ENCODE measurements at places on chromosomes 3 and 15.
A peak's percentile ranks its signal among the peaks of the same experiment; 100 is the strongest.

DNA sequence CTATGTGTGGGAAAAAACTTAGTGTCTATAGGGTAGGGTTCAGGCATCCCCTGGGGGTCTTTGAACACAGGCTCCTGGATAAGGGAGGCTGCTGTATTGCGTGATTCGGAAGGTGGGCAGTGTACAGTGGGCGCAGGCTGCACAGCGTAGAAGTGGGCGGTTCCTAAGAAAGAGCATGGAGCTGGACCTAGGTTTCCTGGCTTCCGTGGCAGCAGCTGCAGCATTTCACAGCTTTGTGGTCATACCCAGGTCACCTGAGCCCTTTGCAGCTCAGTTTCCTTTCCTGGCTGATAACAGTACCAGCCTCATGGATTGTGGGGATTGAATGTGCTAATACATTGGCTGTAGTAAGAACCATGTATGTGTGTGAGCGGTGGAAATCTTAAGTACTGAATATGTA, 22.2 kb downstream of the CFAP100 start:
- no peak for DNase-seq

DNA sequence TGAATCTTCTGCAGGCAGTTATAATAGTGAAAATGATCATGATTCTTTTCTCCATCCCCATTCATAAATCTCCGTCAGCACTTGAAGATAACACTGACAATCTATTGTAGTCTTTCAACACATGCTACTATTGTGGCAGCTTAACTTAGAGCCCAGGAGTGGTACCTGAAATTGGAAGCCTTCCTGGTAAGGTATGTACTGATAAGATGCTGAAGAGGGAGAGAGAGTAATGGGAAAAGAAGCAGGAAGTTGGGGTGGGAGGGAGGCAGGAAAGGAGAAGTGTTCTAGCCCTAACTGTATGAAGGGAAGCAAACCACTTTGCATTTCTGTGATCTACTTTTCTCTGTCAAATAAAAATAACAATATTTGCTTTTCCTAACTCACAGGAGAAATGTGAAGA, 197.4 kb upstream of the RORA start:
- DNase-seq: no peak

DNA sequence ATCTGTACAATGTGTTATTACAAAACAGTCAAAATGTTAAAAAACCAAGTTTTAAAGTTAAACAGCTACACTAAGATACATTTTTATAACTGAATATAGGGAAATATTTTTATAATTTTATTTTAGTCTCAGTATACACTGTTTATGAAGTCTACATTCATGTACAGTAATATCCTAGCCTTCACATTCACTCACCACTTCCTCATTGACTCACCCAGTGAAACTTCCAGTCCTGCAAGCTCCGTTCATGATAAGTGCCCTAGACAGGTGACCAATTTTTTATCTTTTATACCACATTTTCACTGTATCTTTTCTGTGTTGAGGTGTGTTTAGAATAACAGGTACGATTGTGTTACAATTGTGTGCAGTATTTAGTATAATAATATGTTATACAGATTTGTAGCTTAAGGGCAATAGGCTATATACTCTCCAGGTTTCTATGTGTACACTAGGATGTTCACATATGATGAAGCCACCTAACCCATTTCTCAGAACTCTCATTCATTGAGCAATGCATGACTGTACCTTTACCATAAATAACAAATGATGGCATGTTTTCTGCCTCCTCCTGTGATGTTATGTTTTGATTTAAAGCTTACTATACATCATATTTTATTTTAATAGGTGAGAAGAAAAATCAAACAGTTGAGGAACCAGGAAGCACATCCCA, 388.4 kb upstream of the NDN start:
- no peak for DNase-seq

DNA sequence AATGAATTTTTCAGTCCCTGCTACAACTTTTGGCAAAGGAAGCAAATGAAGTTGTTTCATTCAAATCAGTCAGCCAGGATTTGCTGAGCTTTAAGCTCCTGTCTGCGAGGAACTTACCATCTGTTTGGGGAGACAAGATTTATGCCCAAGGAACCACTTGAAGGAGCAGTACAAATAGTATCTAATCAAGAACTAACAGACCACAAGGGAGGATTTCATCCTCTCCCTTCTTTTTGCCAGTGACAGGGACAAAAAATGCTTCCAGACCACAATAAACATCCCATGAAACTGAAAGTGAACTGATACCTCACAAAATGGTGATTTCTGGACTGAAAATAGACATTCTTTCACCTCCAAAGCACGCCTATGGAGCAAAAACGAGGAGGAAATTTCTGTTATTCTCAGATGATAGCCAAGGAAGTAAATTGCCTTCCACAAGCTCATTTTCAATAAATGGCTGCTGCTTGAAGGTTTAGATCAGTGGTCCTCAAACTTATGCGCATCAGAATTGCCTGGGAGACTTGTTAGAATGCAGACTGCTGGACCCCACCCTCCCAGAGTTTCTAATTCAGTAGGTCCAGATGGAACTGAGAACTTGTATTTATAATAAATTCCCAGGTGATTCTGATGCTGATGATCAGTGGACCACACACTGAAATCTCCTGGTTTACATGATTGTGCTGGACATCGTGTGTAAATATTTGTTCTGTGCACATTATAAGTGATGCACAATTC, 202.4 kb upstream of the GADL1 start:
- no peak for DNase-seq

- no peak for DNase-seq
Observed at GRCh38 chr15:50697109-50697797, 10.7 kb upstream of the TRPM7 start.

GRCh38 chr3:190269101-190269500, 53.1 kb downstream of the CLDN1 start:
- DNase-seq: no peak

DNA sequence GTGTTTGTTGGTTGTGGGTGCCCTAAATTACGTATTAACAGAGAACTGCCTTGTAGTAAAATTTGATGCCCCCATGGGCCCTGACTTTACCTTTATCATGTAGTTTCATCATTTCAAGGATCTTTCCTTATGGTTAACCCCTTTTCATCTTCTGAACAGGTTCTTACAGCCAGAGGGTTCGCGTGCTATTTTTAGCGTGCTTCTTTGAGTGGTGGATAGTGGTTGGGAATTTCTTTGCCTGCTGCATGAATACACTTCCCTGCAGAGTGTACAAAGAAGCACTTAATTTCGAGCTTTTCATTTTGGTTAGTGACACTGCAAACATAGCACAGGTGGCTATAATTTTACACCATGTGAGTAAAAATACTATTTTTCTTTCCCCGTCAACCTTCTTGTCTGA, 231.8 kb downstream of the ROBO2 start:
- DNase-seq: no peak

DNA sequence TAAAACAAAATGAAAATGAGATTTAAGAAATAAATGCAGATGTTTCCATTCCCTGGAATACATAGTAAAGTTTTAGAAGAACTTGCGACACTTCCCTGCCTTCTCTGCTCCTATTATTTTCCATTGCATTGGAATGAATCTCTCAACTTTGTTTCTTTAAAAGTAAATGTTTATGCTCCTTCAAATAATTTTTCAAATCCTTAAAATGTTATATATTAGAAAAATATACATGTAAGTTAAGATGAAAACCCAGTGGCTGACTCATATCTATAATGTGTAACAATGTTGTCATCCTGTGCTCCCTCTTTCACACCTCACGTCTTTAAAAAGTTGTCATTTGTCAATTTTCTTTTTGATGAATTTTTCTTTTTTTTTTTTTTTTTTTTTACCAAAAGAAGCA, 3.6 kb downstream of the RBMS3 start:
- no peak for DNase-seq

- no peak for DNase-seq
Observed at GRCh38 chr3:50502225-50502583, 1.2 kb downstream of the CACNA2D2 start.

DNA sequence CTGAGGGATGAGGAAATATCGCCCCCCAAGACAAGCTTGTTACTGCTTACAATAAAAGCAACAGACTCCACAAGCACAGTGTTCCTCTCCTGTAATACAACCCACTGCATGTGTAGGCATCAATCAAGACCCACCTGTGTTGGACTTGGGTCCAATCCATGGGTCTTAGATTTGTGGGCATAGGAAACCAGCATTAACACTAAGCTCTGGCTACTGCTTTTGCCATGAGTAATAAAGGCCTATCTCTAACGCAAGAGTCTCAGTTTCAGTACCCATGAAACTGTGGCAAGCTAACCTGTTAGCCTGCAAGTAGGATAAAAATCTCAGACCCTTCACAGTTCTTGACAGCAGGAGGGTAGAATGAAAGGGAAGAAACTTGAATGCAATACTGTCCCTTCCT, 5.2 kb upstream of the EIF1B start:
- no peak for DNase-seq

GRCh38 chr15:51377038-51377786, 35.8 kb downstream of the GLDN start:
- no peak for DNase-seq

DNA sequence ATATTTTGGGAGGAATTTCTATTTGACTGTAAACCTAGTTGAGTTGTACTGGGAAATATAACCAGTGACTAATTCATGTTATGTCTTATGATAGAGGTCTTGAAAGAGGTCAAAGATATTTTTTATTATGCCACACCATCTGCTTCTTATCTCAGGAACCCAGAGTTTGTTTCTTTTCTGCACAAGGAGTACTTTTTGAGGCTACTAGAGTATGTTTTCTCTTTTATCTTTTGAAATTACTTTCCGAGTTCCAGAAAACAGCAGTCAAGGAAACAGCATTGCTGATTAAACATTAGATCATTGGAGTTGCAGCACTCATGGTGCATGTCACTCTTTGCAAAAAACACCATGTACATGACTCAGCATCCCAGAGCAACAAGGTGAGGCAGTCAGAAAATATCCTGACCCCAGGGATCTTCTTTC, 645.8 kb upstream of the NR2F2 start:
- no peak for DNase-seq

DNA sequence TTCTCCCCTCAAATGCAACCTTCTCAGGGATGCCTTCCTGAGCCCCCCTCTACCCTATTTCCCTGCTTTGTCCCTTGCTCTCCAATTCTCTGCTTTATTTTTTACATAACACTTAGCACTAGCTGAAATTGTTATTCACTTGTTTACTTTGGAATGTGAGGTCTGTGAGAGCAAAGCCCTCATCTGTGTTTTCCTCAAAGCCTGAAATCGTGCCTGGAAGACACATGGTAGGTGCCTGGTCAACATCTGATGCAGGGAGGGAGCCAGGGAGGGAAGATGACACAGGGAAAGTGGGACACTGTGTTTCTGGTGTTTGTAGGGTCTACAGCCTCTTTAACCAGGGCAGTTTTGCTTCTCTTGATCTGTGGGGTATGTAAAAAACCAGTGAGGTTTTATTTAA, 23.6 kb downstream of the EIF2AK4 start:
- DNase-seq: no peak

- DNase-seq: no peak
Observed at GRCh38 chr3:79473993-79474392, 293.8 kb downstream of the ROBO1 start.

DNA sequence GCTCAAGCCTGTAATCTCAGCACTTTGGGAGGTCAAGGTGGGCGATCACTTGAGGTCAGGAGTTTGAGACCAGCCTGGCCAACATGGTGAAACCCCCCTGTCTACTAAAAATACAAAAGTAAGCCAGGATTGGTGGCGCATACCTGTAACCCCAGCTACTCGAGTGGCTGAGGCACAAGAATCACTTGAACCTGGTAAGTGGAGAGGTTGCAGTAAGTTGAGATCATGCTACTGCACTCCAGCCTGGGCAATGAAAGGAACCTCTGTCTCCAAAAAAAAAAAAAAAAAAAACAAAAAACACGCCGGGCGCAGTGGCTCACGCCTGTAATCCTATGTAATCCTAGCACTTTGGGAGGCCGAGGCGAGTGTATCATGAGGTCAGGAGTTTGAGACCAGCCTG, 18.9 kb upstream of the AP4E1 start:
- DNase-seq: no peak

GRCh38 chr3:16740515-16740914, 135.3 kb upstream of the DAZL start:
- no peak for DNase-seq

- DNase-seq: peak; percentile 10
Observed at GRCh38 chr3:15768421-15769255, 29.1 kb downstream of the ANKRD28 start.

DNA sequence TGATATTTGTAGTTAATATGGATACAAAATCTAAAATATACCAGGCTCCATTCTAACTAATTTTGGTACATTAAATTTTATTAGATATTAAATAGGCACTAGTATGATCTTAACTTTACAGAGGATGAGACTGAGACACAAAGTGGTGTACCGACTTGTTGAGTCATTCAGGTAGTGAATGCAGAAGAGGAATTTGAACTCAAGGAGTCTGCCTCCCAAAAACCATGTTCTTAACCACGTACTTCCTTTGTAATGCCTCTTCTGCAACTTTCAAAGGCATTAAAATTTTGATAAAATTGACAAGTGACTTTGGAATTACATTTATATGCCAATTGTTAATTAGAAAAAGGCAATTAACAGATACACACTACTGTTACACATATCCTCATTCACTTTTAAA, 61.8 kb downstream of the ZBBX start:
- DNase-seq: no peak
